Lung (tissue), 17 donors: ENCODE measurements at places on chromosomes 3 and 15. TPM values are rescaled to one million over a fixed set of nuclear protein-coding genes. Genes with fewer than 3 reads are reported as not detected.
A peak's percentile ranks its signal among the peaks of the same experiment; 100 is the strongest.

- H3K36me3 ChIP-seq = peaks cover 13% of the 10 kb centered on the region
- no peaks in the 10 kb centered on the region for H3K27me3 ChIP-seq
- H3K4me3 ChIP-seq = peak overlapping the region; percentile 66
- DNase-seq = peak; percentile 45
- peaks cover 21% of the 10 kb centered on the region for H3K4me1 ChIP-seq
Observed at GRCh38 chr3:126474498-126475412, 936 bp downstream of the ZXDC start.

DNA sequence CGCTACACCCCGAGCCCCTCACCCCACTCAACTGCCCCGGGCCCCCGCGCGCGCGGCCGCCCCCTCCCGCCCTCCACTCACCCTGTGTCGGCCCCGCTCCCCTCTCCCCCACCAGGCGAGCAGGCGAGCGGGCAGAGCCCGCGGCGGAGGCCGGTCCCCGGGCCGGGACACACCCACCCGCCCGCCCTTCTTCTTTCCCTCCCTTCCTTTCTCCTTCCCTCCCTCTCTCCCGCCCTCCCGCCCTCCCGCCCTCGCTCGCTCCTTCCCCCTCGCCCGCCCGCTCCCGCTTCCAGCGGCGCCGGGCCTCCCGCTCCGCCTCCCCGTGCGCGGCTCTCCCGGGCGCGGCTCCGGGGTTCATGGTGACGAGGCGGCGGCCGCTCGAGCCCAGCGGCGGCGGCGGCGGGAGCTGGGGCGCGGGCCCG lies at the start of gene CTDSPL:
TSS of gene CTDSPL (plus strand) at position 261 of the 422 bp plus-strand sequence. CDS start 320 bp downstream, outside the sequence.
- H3K4me1 ChIP-seq = peaks cover 19% of the 10 kb centered on the region
- H3K27me3 ChIP-seq = no peaks in the 10 kb centered on the region
- H3K27ac ChIP-seq = peak within 1 kb of the TSS; percentile 85

DNA sequence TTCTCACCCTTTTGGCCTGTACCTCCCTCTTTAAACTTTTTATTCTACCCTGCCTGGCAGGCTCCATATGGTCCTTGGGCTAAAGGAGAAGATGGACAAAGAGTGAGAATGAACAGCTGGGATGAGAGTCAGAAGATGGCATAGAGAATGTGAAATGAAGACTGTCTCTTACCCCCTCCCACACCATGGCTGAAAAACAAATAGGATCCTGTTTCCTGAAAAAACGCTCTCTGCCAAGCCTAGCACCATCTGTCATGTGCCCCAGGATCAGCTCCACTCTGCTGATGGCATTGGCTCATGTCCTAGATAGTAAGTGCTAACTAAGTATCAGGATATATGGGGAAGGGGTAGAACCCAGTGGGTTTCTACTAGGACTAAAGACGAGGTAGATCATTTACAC lies 238.6 kb downstream of the MEX3B start:
- DNase-seq = no peak
- no peaks in the 10 kb centered on the region for H3K4me1 ChIP-seq
- H3K27ac ChIP-seq = no peak overlapping the region
- no peaks in the 10 kb centered on the region for H3K27me3 ChIP-seq
- H3K4me3 ChIP-seq = no peak overlapping the region

DNA sequence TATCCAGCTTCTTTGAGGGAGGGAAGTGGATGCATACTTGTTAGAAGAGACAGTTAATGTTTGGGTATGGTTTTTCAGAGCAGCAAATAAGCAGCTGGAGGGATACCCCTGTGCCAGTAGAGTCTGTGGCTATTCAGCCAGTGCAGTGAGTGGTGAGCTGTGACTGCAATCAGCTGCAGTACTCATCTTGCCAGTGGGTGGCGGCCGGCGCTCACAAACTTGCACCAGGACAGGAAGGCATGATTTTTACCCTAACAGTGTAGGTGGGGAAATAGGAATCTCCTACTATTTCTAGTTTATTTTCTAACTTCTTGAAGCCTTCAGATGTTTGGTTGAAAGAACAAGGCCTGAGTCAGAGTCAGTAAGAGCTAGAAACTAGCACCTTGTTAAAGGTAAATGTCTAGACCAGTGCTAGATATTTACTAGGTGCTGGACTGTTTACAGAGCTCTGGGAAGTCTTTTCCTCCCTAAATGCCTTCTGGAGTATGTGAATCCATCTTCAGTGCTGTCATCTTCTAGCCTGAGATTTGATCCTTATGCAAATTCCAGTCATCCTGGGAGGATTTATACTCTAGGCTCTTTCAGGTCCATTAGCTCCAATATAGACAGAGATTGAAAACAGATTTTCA lies 23.6 kb downstream of the TIMP4 start:
- H3K27me3 ChIP-seq = no peaks in the 10 kb centered on the region
- H3K4me1 ChIP-seq = no peaks in the 10 kb centered on the region
- H3K36me3 ChIP-seq = no peaks in the 10 kb centered on the region
- peak; percentile 76 for DNase-seq

DNA sequence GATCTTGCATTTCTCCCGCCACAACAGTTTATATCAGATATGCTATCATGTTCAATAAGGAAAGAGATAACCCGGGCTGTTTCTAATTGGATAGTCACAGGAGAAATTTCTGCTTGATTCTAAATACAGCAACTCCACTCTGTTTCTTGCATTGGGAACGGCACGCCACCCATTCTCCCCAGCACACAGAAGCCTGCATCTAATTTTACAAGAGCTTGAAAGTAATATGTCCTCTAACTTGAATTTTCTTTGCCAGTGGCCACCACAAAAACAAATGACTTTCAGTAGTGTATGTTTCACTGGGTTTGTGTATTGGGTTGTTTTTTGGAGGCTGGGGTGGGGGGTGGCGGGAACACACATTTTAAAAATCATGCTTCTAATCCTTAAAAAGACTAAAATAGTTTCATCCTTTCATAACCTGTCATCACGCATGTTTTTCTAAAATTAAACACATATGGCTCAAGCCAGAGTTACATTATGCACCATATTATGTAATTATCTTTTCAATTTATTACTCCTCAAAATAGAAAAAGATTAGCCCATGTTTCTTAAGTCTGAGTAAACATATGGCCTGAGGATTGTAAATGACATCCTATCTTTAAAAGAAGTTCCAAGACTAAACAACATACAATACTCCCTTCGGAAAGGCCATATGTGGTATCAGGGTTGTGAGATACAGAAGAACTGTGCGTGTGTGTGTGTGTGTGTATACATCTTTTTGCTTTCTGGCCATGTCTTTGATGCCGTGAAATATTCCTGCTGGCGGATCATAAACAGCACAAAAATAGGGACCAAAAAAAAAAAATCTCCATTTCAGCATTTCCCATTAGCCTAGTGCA lies 176.3 kb downstream of the FOXP1 start:
- no peak overlapping the region for H3K27ac ChIP-seq
- no peaks in the 10 kb centered on the region for H3K27me3 ChIP-seq
- H3K36me3 ChIP-seq = no peaks in the 10 kb centered on the region
- DNase-seq = peak; percentile 83

DNA sequence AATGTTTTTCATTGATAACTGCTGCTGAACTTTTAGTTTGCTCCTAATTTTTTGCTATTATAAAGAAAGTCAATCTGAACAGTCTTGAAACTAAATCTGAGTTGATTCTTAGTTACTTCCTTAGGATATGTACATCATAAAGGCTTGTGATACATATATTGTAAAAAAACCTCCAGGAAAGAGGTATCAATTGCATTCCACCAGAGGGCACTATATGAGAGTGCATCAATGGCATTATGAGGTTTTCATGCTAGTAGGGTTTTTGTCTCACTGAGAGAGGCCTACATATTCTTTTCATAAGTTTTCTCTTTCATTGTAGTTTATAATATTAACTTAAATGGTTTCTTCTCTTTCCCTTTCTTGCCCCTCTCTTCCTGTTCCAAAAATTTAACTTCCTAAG lies 46.9 kb downstream of the PIK3R4 start:
- H3K27ac ChIP-seq = no peak overlapping the region
- no peaks in the 10 kb centered on the region for H3K4me1 ChIP-seq
- H3K36me3 ChIP-seq = peaks cover 21% of the 10 kb centered on the region
- DNase-seq = no peak
- no peak overlapping the region for H3K4me3 ChIP-seq
- H3K27me3 ChIP-seq = no peaks in the 10 kb centered on the region

- DNase-seq = peak; percentile 55
- H3K27me3 ChIP-seq = no peaks in the 10 kb centered on the region
- H3K4me3 ChIP-seq = no peak overlapping the region
- H3K27ac ChIP-seq = no peak overlapping the region
- H3K4me1 ChIP-seq = no peaks in the 10 kb centered on the region
- H3K36me3 ChIP-seq = no peaks in the 10 kb centered on the region
Observed at GRCh38 chr3:44913868-44914468, 39.6 kb downstream of the TGM4 start.

- peak; percentile 80 for DNase-seq
- H3K27ac ChIP-seq = no peak overlapping the region
- H3K4me1 ChIP-seq = peaks cover 4% of the 10 kb centered on the region
- H3K36me3 ChIP-seq = no peaks in the 10 kb centered on the region
Observed at GRCh38 chr3:41202834-41203345, 3.6 kb downstream of the CTNNB1 start.

DNA sequence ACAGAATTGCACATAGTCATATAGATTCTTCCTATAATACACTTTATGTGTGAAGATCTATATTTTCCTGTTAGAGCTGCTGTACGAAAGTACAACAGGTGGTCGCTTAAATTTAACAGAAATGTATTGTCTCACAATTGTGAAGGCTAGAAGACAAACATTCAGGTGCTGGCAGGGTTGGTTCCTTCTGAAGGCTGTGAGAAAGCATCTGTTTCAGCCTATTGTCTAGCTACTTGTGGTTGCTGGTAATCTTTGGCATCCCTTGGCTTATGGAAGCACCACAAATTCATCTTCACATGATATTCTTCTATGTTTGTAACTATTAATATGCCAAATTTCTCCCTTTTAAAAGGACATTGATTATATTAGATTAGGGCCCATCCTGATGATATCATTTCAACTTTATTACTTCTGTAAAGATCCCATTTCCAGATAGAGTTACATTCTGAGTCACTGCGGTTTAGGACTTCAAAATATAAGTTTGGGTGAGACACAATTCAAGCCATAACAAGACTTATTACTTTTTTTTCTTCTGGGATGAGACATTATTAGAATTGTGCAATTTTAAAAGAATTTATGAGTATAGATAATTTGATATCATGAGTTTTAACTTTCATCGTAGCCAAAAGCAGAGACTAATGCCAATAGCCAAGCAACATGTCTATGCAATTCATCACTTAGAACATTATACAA lies 248.1 kb upstream of the BCHE start:
- H3K36me3 ChIP-seq = no peaks in the 10 kb centered on the region
- H3K27ac ChIP-seq = no peak overlapping the region
- DNase-seq = no peak

DNA sequence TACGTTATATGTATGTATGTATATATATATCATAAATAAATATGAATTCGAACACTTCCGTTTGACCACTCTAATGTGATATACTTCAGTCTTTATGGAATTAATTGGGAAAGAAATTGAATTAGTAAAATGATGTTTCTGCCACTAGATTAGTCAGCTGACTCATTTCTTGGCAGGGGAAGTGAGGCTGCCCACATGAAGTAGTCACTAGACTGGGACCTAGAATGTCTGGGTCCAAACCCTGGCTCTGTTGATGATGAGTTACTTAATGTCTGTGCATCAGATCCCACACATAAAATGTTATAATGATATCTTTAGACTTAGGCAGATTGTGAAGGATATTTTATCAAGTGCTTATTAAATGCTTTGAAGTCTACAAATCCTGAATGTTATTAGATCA lies 27.4 kb upstream of the ARL14 start:
- no peaks in the 10 kb centered on the region for H3K36me3 ChIP-seq
- DNase-seq = no peak
- no peaks in the 10 kb centered on the region for H3K27me3 ChIP-seq
- no peak overlapping the region for H3K4me3 ChIP-seq
- no peaks in the 10 kb centered on the region for H3K4me1 ChIP-seq

DNA sequence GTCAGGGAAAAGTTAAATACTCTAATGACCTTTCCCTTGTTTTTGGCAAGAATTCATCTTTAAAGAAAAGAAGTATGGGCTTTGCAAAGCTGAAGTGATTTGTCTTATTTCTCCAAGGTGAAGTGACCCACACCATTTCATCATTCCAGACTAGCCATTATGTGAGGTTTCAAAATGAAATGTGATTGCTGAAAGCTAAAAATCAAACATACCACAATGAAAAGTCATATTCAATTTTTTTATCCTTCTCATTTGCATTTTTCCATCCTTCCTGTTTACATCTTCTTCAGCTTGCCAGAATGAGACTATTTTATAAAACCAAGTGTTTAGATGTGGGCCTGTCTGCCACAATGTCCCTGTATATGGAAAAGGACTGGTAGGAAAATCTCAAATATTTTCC lies 142.3 kb upstream of the STRIT1 start:
- DNase-seq = no peak
- no peaks in the 10 kb centered on the region for H3K4me1 ChIP-seq
- no peak overlapping the region for H3K27ac ChIP-seq
- H3K27me3 ChIP-seq = no peaks in the 10 kb centered on the region
- no peaks in the 10 kb centered on the region for H3K36me3 ChIP-seq

DNA sequence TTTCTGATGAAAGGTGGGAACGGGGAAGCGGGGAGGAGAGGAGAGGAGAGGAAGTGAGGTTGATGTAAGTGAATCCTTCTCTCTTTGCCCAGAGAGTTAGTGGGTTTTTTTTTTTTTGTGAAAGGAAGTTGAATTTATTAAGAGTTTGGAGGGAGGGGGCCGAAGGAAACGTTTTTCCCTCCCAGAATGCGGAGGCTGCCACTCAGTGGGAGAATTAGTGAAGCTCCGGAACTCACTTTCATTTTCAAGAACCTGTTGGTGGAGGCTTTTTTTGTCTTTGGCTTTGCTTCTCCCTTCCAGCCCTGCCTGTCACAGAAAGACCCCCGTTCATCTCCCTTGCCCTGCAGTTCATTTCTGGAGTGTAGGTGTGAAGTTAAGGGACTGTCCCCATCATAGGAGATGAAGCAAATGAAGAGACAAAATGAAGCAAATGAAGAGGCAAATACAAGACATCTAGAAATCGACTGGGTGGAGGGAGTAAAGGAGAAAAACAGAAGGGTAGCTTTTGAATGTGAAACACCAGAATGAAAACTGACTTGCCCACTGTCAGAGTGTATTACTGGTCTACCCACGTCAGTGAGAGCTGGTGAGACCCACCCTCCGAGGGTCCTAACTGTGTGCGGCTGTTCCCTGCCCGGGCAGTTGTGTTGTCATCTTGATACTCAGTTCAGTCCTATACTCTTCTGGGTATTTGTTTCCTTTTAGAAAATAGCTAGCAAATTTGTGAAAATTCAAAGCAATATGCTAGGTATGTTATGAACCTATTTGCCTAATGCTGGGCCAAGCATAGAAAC lies 91.5 kb downstream of the ITPR1 start:
- no peaks in the 10 kb centered on the region for H3K27me3 ChIP-seq
- no peak for DNase-seq
- H3K36me3 ChIP-seq = no peaks in the 10 kb centered on the region

DNA sequence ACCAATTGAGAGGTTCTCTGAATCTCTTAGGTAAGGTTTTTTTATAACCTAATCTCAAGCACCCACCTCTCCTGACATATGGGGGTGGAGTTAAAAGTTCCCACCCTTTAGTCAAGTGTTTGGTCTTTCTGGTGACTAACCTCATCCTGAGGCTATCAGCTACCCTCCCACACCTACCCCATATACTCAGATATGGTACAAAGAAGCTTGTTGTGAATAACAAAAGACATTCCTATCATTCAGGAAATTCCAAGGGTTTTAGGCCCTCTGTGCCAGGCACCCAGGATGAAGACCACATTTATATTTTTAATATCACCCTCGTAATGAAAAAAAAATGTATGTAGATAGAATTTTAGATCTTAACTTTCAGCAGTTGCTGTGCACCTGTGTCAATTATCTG lies 9.0 kb downstream of the CHMP2B start:
- H3K27ac ChIP-seq = no peak overlapping the region
- H3K27me3 ChIP-seq = no peaks in the 10 kb centered on the region
- peaks cover 4% of the 10 kb centered on the region for H3K36me3 ChIP-seq

Gene C3orf70
- total RNA-seq = 4.9 TPM

Gene IQCF5
- not detected for total RNA-seq

Gene STXBP5L
- 0.26 TPM for total RNA-seq

Gene EFCAB12
- 3.8 TPM for total RNA-seq
